ENCODE measurements at places on chromosomes 11 and 22.

DNA sequence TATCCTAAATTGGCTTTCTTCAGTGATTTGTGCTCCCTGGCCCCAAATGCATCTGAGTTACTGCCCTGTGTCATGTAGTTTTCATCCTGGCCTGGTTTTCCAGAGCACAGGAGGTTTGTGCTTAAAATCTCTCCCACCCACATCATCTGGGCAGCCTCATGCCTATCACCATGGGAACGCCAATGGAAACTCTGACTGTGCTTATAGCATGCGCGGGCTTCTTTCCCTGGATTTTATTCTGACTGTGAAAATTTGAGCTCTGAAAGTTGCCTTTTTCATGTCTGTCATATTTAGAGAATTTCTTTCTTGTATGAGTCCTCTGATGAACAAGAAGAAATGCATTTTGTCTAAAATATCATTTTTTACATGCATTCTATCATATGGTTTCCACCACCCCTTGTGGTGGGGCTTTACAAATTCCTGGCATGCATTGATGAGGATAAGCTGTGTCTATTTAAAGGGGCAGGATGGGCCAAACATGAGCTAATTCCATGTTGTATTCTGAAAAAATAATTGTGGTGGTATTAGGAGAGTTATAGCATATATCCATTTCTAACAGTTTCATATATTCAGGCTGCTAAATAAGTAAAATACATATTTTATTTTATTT lies 55.1 kb downstream of the IRAG1 start:
- no peak for DNase-seq

DNA sequence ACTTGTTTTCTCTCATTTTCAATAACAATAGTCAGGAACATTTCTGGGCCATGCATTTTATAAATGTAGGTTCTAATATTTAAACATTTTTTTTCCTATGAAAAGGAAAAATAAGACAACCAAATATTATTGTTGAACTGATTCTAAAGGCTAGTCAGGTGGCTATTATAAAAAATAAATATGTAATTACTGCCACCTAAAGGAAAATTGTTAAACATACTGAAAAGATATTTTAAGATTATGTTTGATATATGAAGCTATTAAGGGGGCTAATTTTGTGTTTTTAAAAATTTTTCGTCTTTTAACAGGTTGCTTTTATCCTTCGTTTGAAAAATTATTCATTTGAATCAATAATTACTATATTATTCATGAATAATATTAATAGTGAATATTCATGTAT lies 62.2 kb upstream of the FDX1 start:
- DNase-seq: no peak

DNA sequence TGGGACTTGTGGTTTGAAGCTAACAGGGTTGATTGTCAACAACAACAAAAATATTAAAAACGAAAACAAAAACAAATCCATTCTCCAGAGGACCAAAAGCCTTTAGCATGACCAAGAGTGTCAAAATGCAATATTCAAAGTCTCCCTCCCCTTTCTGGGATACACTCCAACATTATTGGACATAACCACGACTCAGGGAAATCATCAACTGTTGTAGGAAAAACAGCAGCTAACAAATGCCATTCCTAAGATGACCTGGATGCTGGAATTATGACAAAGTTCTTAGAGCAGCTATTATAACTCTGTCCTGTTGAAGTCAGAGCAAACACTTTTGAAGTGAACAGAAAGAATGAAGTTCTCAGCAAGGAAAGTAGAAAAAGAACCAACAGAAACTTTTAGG lies 143.0 kb downstream of the TMEM135 start:
- no peak for DNase-seq

DNA sequence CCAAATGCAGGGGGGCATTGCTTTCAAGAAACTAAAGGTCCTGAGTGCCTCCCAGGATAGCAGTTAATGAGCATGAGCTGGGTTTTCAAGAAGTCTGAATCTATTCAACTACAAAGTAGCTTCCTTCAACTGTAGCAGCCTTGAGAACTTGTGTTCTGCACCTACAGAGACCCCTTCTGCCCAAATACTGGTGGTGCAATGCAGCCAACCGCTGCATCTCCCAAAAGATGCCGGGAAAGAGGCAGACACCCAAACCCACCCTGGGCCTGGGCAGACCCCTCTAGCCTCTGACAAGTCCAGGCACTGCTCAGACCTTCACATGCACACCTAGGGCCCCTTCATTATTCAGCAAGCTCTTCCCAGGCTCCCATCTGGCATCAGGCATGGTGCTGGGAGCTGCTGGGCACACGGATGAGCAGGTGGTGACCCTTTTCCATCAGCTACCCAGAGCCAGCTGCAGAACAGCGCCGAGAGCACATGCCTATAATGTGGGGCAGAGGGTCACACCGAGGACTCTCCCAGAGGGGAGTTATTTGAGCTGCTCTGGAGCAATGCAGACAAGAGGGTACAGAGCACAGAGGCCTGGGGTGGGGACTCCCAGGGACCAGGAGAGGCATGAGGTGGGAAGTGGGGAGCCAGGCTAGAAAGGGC lies 44.9 kb upstream of the ETS1 start:
- DNase-seq: no peak

DNA sequence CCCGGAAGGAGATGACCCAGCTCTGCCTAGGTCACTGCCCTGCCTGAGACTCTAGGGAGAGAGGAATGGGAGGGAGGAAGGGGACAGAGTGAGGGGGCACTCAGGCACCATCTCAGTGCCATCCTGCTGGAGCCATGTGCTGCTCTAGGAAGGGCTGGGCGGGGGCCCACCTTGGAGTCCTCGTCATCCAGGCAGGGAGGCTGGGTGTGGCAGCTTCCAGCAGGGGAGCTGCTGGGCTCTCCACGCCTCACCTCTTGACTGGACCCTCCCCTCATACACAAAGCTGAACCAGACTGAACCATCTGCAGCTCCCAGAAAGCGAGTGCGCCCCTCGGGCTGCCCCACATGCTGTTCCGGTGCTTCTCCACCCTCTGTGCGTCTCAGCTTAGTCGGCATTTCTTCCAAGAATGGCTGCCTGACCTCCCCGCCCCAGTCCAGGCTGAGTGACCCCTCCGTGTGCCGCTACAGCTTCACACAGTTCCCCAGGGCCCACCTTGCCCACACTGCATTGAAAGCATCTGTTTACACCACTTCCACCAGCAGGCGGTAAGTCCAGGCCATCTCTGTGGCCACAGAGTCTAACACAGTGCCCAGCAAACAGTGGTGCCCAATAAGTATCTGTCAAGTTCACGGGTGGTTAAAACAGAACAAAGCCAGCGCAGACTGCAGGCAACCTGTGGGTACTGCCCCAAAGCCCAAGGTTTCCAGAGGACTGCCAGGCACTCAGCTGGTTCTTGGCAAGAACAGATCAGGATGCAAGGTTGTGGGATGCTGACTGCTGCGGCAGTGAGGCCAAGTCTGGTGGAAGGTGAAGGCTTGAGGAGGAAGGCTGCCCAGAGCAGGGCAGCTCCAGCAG lies 9.4 kb upstream of the TRIM29 start:
- no peak for DNase-seq

DNA sequence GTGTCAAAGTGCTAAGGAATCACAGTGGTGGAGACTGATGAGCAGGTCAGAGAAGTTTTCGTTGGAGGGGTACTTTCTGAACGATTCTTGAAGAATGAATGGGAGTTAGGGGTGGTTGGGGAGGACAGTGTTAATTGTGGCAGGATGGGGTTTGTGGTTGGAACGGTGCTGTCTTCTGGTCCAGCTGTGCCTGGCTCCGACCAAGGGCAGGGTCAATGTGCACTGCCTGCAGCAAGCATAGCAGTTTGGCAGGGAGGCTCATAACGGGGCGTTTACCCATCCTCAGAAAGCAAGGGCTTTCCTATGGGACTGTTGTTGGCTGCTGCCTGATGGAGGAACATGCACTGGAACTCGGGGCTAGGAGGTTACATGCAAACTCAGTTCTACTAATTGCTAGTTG lies 265.8 kb downstream of the KIRREL3 start:
- DNase-seq: no peak

DNA sequence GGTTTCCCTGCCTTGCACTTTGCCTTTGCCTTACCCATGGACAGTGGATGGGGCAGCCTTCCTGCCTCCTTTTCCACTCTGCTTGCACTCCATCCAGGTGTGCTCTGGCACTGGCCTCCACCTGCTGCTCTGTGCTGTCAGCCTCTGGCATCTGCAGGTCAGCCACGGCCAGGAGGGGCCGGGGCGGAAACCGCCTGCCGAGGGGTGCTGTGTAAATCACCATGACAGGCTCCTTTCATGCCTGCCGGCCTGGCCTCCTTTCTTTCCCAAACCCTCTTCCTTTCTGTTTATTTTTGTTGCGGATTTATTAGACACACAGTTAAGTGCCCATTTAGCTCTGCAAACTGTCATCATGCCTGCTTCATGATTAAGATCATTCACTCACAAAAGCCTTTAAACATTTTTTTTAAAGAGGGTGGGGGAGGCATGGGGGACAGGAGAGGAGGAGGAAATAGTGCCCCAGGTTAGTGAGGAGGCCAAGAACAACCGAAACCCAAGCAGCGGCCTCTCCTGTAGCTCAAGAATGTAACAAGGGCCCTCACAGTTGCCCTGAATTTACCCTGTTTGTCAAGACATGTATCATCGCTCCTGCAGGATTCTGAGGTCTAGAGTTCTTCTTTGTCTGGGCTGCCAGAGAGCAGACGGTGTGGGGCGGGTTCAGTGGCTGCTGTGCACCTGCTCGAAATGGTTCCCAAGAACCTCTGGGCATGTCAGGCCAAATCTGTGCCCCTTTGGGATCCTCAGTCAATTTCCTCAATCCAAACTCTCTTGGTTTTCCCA lies 83.3 kb downstream of the BARX2 start:
- DNase-seq: no peak

DNA sequence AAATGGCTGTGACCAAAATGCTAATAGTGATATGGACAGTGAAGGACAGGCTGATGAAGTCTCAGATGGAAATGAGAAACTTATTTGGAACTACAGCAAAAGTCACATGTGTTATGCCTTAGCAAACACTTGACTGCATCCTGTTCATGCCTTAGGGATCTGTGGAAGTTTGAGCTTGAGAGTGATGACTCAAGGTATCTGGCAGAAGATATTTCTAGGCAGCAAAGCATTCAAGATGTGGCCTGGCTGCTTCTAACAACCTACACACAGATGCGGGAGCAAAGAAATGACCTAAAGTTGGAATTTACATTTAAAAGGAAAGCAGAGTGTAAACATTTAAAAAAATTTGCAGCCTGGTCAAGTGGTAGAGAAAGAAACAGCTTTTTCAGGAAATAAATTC lies 28.1 kb upstream of the CD81 start:
- no peak for DNase-seq

DNA sequence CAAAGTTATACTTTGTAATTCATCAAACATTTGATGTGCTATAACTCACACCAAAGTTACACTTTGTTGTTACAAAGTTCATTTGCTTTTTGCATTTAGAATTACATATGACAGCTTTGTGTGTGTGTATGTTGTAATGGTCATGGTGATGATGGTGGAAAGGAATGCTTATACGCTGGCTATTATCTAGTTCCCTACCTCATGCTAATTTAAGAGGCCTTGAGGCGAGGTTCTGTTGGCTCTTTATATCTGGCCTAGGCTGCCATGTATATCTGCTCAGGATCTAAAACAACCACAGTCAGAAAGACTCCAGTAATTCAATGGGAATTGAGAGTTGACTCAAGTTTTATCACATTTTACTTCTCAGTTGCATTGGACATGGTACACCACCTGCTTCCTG lies 123.4 kb downstream of the SLC17A6 start:
- DNase-seq: no peak

DNA sequence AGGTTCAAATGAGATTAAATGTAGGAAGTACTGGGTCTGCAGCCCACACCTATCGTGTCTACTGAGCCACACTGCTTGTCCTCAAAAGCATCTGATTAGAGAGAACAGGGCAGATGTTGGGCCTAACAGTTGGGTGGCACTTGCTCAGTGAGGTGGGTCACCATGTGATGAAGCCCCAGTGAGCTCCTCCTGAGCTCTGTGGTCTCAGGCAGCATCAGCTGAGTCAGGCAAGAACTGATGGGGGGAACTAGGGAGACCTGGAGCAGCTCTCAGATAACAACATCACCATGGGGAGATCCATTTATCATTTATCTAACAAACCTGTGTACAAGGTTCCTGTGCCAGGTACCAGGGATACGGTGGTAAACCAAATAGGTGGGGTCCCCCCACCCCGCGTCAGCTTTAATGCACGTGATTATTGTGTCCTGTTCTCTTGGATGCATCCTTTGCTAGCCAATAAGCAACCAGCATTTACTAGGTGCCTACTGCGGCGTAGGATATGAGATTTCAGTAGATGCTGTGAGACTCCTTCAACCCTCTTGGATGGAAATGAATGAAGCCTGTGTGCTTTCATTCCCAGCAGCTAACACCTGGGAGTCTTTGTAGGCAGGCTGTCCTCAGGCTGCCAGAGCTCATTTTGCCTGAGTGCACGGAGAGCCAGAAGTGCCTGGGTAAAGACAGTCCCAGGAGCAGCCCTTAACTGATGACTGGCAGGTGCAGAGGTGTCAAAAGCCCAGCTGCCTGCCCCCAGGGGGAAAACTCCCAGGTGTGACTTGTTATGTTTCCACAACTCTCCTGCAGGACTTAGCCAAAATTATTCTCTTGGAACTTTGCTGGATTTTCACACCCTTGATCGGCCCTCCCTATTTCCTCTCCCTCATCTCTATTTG lies 73.6 kb upstream of the NARS2 start:
- DNase-seq: no peak

GRCh38 chr11:102495161-102496042 lies 35.1 kb downstream of the MMP7 start:
- DNase-seq: no peak

DNA sequence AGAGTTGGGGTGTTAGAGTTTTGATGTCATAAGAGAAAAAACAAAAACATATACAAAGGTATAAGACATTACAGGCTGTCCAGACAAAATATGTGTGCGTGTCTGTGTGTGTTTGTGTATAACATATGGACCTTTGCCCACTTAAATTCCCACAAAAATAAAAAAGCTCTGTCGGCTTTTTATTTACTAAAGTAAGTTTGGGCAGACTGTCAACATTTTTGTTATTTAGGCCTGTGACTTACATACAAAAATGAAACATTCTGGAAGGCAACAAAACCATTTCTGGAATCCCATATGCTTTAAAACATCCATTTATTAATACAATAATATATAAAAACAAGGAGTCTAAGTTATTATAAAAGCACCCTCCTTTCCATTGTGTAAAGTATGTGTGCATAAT lies 960.1 kb upstream of the FAT3 start:
- DNase-seq: no peak

DNA sequence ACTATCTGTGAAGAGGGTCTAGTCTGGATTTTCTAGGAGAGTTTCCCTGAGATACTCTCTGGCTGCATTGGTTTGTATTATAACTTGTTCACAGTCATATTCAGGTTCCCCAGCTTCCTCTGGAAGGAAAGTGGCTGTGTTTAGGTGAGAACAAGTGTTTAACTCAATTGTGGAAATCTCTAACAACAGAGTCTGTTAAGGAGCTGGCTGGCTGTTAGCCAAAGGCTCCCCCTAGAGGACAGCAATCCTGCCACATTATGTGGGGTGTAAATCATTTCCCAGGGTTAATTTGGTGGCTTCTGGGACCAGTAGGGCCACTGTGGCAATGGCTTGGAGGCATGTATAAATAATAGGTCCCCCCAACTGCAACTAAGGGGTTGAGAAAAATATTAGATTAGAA lies 18.4 kb downstream of the MS4A6E start:
- no peak for DNase-seq

- DNase-seq: no peak
Measured at GRCh38 chr22:49420651-49421050, 407.0 kb downstream of the BRD1 start.

Data from stimulated activated CD4-positive, alpha-beta T cell treated with anti-CD3 and anti-CD28 coated beads, Interleukin-12 subunit alpha, Interleukin-12 subunit beta, amount 100 ng/mL, for 24 hours (primary cell).